Activated CD8-positive, alpha-beta T cell treated with anti-CD3 and anti-CD28 coated beads, Interleukin-2, amount 10 ng/mL, durations not matched to agents 7 days and 5 days (primary cell): ENCODE measurements at places on chromosomes 6 and 20. TPM values are rescaled to one million over a fixed set of nuclear protein-coding genes. Genes with fewer than 3 reads are reported as not detected.
A peak's percentile ranks its signal among the peaks of the same experiment; 100 is the strongest.

GRCh38 chr20:15144916-15145315 lies 807.5 kb upstream of the FLRT3 start:
- no peak for DNase-seq

- DNase-seq, result peak; percentile 76
These were observed 206.0 kb downstream of the CDC5L start for GRCh38 chr6:44593539-44593944.

GRCh38 chr20:19758501-19759331 lies 658 bp downstream of the RIN2 start:
- no peak for DNase-seq

DNA sequence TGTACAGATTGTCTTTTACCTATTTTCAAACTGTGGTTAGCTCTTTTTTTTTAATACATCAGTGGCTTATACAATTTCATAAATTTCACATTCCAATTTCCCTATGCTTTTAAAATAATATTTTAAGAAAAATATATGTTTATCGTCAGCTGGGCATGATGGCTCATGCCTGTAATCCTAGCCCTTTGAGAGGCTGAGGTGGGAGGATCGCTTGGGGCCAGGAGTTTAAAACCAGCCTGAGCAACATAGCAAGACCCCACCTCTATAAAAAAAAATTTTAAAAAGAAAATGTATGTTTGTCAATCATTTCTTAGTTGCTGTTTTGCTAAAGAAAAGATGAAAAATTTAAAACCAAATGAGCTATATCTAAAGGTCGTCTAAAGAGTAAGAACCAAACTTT lies 3.4 kb downstream of the GJA1 start:
- DNase-seq, result no peak

- no peak for DNase-seq
These were observed 37.5 kb downstream of the SASH1 start for GRCh38 chr6:148379966-148380713.

GRCh38 chr20:43271980-43272379 lies 82.3 kb upstream of the PTPRT start:
- DNase-seq, result no peak

DNA sequence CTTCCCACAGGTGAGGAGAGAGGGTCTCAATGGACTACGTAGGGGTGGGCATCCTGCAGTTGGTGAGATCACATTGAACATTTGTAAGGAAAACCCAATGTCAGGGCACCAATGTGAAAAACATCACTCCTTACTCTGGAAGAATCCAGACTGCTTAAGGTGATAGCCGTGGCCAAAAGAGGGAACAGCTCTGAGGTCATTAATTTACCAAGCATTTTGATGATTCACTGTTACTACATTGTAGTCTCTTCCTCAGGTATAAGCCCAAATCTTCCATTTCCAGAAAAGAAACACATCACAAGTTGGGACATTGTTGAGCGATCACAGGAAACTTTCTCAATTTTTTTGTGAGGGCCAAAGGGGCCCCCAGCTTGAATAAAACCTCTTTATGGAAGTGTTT lies 61.1 kb upstream of the SPTLC3 start:
- no peak for DNase-seq

Gene PCMT1
- 102 TPM for total RNA-seq

Gene TRIM15
- total RNA-seq, result not detected

- DNase-seq, result no peak
These were observed 74.5 kb upstream of the SRSF6 start for GRCh38 chr20:43383026-43383795.

DNA sequence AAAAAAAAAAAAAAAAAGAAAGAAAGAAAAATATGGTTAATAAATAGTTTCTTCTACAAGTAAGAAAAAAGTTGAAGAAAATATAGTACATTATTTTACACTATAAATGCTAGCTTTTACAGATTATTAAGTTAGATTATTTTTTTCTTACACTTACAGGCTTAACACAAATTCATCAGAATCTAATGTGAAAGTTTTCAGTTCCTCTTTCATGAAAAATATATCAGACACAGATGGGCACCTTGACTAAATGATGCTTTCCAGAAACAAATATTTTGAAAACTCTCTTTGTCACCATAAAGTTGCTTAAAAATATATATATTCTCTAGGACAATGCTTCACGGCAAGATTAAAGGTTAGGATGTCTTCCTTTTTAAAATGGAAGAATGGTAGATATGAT lies 321.8 kb upstream of the HSF2 start:
- no peak for DNase-seq

DNA sequence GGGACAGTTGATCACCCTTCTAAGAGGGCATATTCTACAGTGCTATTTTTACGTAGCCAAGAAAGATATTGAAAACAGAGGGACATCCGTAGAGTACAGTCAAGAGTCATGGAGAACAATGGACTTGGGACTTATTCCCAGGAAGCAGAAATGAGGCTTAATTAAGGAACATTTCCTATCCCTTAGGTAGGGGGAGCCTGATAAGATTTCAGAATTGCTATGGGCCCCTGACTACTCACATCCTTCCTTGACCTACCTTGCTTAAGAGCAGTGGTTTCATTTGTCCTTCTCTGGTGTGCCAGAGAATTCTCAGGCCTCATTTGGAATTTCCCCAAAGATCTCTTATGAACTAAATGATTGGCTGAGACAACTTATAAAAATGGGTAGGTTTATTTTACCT lies 189.5 kb upstream of the DTNBP1 start:
- DNase-seq, result no peak

Gene EFCAB8
- total RNA-seq, result 1.0 TPM

Gene MMP24
- not detected for total RNA-seq

GRCh38 chr20:15930311-15931305 lies 642.6 kb downstream of the KIF16B start:
- no peak for DNase-seq

DNA sequence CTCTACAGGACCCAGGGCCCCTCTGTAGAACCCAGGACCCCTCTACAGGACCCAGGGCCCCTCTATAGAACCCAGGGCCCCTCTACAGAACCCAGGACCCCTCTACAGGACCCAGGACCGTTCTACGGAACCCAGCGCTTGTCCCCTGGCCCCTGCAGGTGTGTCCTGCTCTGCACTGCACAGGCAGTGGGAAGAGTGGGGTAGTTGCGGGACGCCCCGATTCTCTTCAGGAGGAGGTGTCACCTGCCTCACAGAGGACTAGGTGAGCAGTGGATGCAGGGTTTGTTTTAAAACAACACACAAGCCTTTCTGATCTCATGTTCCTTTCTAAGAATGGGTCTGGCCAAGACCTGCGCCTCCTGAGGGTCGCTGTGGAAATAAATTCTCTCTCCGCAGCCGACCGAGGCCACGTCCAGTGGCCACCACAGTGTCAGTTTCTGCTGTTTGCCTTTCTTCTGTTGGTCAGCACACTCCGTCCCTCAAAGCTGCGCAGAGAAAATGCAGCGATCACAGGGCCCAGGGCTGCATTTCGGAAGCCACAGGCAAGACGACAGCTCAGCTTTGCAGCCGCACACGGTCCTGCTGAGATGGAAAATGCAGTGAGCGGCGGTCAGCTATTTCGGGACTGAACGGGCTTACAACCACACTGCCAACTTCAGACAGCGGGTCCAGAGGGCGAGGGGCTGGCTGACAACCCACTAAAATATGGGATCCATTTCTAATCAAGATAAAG lies 135.2 kb downstream of the DLL1 start:
- no peak for DNase-seq

DNA sequence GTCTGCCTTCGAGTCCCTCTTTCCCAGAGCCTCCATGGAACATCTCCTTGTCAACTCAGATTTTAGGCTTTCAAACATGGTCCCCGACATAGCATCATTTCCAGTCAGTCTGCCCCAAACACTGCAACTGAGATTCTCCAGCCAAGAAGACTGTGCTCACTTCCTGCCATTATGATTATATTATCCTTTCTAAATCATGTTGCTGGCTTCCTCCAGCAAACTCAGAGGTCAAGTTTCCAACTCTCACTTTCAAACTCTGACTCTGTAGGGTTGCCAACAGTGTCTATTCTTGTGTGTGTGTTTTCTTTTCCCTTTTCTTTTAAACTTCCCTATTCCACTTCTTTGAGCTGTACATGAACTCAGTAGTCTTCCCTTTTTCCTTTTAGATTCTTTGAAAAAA lies 61.2 kb upstream of the TRAF3IP2 start:
- no peak for DNase-seq

DNA sequence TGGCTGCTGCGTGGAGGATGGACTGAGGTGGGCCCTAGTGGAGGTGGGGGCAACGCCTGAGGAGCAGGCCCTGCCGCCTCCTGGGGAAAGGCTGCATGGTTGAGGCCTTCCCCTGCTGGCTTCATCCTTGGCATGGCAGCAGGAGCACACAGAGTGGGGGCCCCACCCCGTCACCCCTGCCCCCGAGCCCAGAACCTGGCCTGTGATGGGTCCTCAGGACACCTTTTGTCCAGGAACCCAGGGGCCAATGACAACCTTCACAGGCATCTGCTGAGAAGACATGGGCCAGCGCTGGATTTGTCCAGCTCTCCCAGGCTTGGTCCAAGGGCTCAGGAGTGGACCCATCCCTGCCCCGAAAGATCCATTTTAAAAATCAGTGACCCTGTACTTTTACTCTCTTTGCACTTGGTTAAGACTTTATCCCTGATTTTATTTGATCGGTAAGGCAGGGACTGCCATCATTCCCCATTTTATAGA lies 575 bp upstream of the SLC17A9 start:
- DNase-seq, result no peak

- no peak for DNase-seq
These were observed 1.4 kb downstream of the FGD2 start for GRCh38 chr6:37006793-37007339.

DNA sequence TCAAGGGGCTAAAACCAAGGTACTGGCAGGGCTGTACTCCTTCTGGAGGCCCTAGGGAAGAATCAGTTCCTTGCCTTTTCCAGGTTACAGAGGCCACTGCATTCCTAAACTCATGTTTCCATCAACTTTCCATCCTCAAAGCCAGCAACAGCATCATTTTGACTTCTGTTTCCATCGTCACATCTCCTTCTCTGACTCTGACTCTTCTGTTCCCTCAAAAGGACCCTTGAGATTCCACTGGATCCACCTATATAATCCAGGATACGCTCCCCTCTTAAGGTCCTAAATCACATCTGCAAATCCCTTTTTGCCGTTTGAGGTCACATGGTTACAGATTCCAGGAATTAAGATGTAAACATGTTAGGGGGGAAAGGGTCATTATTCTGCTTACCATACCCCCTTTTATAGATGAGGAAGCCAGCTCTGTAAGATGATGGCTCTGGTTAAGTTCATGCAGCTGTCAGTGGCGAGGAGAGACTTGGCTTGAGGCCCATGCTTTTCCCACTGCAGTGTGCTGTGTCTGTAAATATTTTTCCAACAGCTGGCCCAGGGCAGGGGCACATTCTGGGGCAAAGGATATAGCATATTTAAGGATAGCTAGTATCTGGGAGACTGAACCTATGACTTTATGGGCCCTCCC lies 114.6 kb downstream of the TNFRSF21 start:
- DNase-seq, result no peak

DNA sequence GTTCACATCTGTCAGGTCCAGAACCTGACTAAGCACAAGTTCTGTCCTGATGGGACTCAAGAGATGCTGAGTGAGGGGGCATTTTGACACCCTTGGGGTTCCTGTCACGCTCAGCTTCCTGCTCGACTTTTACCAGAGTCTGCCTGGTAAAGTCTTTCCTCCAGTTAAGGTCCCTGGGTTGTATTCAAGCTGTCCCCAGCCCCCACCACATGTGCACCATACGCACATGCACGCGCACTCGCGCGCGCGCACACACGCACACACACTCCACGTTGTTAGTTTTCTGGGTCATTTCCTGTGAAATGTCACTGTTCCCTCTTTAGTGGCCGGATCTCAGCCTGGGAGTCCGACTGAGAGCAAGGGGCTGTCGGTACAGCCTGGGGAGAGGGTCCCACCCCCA lies 166.1 kb downstream of the GMPR start:
- no peak for DNase-seq

DNA sequence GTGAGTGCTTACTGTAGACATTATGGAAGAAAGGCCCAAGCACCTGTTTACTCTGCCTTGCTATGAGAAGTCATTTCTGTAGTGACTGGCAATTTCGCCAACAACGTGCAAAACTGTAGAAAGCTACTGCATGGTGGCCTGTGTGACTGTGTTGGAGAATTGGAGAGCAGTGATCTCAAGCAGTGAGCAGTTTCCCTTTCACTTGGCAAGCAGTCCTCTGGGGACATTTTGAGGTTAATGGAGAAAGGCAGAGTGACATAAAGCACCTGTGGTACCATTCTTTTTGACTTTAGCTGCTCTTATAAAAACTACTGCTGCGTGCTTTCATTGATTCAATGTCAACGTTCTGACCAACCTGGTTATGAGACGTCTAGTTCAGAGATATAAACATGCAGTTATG lies 382.6 kb upstream of the JAG1 start:
- DNase-seq, result no peak

DNA sequence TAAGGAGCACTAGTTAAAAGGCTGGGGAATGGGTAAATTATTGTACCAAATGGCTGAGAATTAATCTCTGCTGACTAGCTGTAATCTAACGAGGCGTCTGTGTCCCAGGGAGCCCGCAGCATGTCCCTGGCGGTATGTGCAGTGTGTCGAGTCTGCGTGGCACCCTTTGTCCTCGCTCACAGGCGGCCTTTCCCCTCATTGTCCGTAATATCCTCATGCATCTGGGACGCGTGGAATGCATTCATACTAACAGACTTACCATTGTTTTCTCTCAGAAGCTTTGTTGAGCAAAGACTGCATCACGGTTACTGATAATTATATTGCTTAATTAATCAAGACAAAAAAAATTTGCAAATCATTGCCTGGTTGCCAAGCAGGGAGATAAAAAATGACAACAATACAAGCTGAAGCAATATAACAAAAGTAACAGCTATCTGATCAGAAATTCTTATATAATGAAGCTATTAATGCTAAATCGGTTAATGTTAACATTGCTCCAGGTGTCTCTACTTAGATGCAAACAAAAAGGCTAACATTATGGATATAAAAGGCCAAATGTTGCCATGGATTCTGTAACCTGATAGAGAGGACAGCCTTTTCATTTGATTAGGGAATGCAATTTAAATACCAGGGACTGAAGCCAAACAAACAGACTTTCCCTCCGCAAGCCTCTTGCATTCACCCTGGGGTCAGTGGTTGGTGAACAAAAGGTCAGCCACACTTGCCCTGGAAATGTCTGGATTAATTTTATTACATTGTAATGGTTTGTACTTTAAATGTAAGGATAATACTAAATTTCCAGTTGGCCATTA lies 124.8 kb downstream of the INSM1 start:
- no peak for DNase-seq

GRCh38 chr6:112575309-112575834 lies 228.2 kb downstream of the RFPL4B start:
- no peak for DNase-seq

DNA sequence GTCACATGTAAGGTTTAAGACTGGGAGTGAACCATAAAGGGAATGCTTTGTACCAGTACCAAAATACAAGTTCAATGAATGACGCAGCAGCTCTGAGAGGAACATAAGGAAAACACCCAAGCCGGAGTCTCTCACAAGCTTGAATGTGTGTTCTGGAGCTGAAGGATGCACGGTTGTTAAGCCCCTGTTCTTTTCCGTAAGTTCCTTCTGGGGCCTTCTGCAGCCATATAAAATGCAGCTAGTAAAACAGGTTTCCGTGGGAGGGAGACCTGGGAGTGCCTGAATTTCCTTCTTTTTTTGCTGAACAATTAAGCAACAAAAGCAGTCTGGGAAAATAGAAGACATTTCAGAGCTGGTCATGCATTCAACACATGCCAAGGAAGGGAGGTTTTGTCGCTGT lies 73.2 kb upstream of the JAG1 start:
- no peak for DNase-seq
